ENCODE measurements at places on chromosomes 7 and 10.

- no peak for DNase-seq
These were observed 2.2 kb upstream of the DNA2 start for GRCh38 chr10:68474021-68474420.

GRCh38 chr7:69246758-69247157 is 351.5 kb upstream of the AUTS2 start:
- DNase-seq = no peak

GRCh38 chr7:85185424-85186082 is 1.3 kb downstream of the SEMA3D start:
- DNase-seq = peak; percentile 82

DNA sequence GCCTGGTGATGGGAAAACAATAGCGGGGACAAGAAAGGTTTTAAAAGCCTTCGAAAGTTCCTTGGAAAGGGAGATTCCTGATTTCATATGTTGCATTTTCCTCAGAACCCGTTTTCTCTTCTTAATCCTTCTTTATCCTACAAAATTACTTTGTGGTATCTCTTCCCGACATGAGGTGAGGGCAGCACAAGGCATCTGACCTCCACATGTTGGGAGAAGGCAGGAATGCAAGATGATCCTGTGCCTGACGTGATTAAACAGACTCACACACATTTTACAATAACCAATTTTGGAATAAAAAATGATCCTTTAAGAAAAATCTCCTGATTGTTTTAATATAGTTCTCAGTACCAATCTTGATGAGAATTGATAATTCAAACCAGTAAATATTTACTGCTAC is 153.3 kb upstream of the MKLN1 start:
- no peak for DNase-seq

- no peak for DNase-seq
These were observed 183.2 kb upstream of the ITGB1 start for GRCh38 chr10:33141251-33141650.

- DNase-seq = no peak
These were observed 13.4 kb downstream of the HIP1 start for GRCh38 chr7:75725306-75725705.

DNA sequence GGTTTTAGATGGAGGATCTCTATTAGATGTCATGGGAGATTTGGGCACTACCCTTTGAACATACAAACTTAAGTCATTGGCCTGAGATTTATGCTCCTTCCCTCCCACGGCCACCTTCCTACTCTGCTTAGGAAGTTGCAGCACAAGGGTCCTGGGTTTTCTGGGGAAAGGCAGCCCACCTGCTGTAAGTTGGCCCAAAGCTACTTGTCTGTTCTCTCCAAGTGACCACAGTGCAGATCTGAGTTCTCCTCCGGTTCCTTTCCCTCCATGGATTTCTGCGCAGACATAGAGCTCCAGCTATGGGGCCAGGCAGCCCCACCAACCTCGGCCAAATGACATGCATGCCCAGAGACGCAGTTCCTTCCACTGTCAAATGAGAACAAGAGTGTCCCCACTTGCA is 12.8 kb upstream of the C10orf53 start:
- no peak for DNase-seq

- DNase-seq = no peak
These were observed 27.3 kb downstream of the PFKP start for GRCh38 chr10:3094609-3095036.

- peak; percentile 78 for DNase-seq
These were observed 917.0 kb downstream of the CNTNAP2 start for GRCh38 chr7:147033641-147034040.

DNA sequence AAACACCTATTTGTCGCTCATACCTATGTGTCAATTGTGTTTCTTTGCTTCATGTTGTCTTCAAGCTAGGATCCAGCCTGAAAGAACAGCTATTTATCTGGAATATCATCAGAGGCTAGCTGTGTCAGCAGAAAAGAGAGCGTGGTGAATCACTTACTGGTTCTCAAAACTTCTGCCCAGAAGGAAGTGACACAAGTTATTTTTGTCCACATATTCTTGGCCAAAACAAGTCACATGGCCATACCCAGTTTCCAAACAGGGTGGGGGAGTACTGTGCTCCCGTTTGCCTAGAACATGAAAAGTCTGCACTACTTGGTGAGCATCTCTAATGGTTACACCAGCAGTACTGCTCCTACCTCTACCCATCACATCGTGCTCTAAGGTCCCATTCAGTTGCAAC is 160.9 kb upstream of the CSTF2T start:
- DNase-seq = peak; percentile 63

GRCh38 chr7:47043304-47043703 is 538.6 kb downstream of the TNS3 start:
- no peak for DNase-seq

DNA sequence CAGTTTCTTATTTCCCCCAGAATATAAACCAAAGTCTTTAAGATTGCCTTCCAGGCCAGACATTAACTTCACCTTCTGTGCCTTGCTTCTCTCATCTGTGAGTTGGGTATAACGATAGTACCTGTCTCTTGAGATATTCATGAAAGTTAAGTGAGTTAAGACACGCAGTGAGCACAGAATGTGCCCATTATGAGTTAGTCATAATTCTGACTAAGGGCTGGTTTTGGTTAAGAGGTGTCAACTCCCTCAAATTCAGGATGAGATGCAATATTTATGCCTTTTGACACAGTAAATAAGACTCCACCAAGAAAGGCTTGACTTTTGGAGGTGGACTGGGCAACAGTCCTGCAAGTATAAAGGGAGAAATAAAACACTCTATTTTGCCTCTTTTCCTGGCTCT is 528.7 kb upstream of the IGFBP3 start:
- DNase-seq = no peak

- no peak for DNase-seq
These were observed 134.7 kb upstream of the FAM20C start for GRCh38 chr7:57482-58255.

GRCh38 chr7:41010967-41011366 is 691.9 kb downstream of the INHBA start:
- DNase-seq = peak; percentile 65
